ENCODE measurements at places on chromosomes 12 and 14.

- no peaks in the 10 kb centered on the region for H3K27me3 ChIP-seq
- no peak for DNase-seq
- H3K36me3 ChIP-seq: peaks cover 19% of the 10 kb centered on the region
- H3K4me3 ChIP-seq: peak overlapping the region; percentile 76
Measured at GRCh38 chr12:122413516-122414404, 8.7 kb downstream of the CLIP1 start.

DNA sequence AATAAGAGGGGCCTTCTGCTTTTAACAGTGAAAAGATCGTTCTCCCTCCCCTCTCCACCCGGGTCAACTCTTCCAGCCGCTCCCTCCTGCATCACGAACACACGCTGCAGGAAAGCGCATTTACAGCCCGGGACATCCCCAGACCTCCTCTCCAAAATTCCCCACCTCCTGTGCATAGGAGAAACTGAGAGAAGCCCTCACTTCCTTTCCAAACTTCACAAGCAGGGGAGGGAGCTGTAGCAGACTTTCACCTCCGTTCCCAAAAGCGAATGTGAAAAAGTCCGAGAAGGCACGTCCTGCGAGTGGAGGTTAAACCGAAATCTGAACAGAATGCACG lies 513 bp downstream of the BCAT1 start:
- H3K4me3 ChIP-seq: peak overlapping the region; percentile 84
- H3K4me1 ChIP-seq: peaks cover 34% of the 10 kb centered on the region
- peaks cover 51% of the 10 kb centered on the region for H3K27me3 ChIP-seq
- no peaks in the 10 kb centered on the region for H3K36me3 ChIP-seq
- DNase-seq: peak; percentile 57

- no peak for DNase-seq
- no peaks in the 10 kb centered on the region for H3K4me1 ChIP-seq
- H3K36me3 ChIP-seq: no peaks in the 10 kb centered on the region
- no peak overlapping the region for H3K4me3 ChIP-seq
Measured at GRCh38 chr14:87397499-87397898, 595.5 kb downstream of the GALC start.

GRCh38 chr12:27593266-27593665 lies 69.3 kb downstream of the PPFIBP1 start:
- H3K27ac ChIP-seq: no peak overlapping the region
- H3K27me3 ChIP-seq: no peaks in the 10 kb centered on the region
- H3K36me3 ChIP-seq: no peaks in the 10 kb centered on the region
- peaks cover 4% of the 10 kb centered on the region for H3K4me1 ChIP-seq
- H3K4me3 ChIP-seq: no peak overlapping the region

DNA sequence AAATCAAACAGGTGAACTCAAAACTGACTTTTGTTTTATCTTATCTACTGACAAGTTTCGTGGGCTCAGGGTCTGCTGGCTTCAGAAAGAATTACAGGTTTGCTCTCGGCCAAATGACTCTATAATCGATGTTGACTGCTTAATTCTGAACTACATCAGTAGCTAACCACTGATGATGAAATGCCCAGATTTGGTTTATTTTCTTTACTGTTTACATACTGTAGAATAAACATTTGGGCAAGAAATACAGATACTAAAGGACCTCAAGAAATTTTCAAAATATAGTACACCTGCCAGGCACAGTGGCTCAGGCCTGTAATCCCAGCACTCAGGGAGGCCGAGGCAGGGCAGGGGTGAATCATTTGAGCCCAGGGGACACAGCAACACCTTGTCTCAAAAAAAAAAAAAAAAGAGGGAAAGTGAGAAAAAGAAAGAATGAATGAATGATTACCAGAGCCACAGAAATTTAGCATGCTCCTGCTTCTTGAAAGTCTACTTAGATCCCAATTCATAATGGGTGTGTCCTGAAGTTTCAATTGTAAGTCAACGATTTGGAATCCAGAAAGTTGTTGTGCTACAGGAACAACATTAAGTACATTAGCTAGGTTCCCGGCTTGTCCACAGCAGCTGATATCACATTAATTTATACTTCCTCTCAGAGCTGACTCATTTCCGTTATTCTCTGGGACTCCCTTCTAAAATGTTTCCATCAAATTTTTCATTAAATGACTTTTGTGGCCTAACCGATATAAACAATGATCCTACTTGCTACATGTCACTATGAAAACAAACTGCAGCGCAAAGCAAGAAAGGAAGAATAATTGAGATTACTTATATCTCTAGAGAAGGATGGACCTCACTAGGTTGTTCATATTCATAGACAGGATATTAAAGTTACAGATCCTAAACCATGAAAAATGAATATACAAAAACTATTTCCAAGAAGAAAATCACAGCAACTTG lies 134.3 kb downstream of the MED13L start:
- no peak for DNase-seq
- no peaks in the 10 kb centered on the region for H3K36me3 ChIP-seq
- H3K27ac ChIP-seq: peak overlapping the region; percentile 63
- H3K4me3 ChIP-seq: peak overlapping the region; percentile 39
- H3K4me1 ChIP-seq: peaks cover 43% of the 10 kb centered on the region

DNA sequence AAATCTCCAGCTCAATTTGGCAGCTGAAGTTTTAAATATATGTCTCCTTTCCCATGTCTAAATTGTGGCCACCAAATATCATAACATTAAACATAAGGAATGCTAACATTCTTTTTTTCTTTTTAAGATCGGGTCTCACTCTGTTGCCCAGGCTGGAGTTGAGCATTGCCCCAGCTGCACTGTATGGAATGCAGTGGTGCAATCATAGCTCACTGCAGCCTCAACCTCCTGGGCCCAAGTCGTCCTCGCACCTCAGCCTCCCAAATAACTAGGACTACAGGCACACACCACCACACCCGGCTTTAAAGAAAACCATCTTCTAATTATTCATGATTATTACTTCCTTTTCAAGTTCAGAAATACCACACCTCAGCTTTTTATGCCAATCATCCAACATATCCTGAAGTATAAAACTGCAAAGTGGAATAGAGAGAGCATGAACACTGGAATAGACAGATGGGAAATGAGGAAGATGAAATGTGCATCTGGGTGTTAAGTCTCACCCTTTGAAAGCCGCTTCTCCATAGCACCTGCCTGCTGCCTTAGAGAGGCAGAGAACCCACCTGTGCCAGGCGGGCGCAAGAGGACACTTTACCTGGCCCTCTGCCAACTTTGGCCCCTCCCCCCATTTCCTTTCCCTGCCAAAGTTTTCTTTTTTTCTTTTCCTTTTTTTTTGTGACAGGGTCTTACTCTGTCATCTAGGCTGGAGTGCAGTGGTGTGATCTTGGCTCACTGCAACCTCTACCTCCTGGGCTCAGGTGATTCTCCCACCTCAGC lies 2.8 kb upstream of the EML1 start:
- no peaks in the 10 kb centered on the region for H3K36me3 ChIP-seq
- no peak overlapping the region for H3K4me3 ChIP-seq
- H3K27ac ChIP-seq: no peak overlapping the region
- peaks cover 33% of the 10 kb centered on the region for H3K27me3 ChIP-seq
- H3K4me1 ChIP-seq: peaks cover 23% of the 10 kb centered on the region
- DNase-seq: no peak

DNA sequence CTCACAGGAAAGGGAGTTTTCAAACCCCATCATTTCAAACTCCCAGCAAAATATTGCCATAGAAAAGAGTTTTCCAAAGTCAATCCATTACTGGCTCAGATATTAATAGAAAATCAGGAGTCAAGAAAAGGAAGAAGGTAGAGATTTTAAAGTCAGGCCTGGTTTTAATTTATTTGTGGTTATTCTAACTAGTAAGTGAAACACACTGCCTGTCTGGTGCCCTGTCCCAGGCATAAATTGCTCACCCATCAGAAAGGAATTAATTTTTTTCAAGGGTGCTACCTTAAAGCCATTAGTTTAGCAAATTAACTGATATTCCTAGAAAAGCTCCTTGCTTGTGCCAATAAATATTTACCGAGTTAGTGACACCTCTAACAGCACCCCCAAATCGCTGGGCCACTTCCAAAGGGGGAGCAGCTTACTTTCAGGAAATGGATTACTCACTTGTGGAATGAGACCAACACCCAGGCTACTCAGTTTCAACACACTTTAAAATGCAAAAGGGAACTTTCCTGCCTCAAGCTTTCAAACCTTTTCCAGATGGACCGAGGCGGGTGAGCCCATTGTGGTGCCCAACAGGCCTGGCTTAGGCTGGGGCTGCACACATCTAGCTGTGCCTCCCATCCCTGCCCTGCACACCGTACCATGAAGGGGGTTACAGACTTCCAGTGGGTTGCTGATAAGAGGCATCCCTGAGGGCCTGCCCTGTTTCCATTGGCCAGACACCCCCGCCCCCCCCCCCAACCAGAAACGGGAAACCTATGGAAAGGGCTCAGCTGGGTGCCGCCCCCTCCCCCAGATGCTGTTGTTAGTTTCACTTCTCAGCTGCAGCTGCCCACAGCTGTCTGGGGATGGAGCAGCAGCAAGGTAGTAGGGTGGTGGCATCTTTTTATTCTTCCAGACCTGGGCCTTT lies 117.2 kb downstream of the SAMD4A start:
- H3K4me1 ChIP-seq: peaks cover 17% of the 10 kb centered on the region
- H3K27ac ChIP-seq: no peak overlapping the region
- no peaks in the 10 kb centered on the region for H3K36me3 ChIP-seq
- DNase-seq: no peak
- no peak overlapping the region for H3K4me3 ChIP-seq

Data from T-helper 2 cell treated with Interferon-gamma antibody and Interleukin-4, amounts not matched to agents 5 μg/mL and 100 μg/mL, for 36 hours (primary cell).